ENCODE measurements at places on chromosomes 5 and 9.

DNA sequence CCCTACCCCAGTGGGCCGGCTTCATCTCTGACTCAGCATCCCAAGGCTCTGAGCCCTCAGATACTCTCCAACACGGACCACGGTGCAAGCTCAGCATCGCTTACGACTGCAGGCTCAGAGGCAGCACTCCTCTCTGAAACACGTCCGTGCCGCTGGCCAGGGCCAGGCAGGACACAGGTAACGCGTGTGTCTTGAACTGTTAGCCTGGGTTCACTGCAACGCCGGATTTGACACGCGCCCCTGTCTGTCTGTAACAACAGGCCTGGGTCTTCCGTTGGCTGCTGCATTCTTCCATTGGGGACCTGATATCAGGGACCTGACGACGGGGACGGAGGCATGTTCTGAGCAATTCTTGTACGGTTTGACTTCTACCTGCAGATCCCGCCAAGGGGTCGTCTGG is 6.4 kb downstream of the SLC6A3 start:
- no peak for DNase-seq

GRCh38 chr5:170571875-170572852 is 68.3 kb downstream of the KCNIP1 start:
- no peak for DNase-seq

DNA sequence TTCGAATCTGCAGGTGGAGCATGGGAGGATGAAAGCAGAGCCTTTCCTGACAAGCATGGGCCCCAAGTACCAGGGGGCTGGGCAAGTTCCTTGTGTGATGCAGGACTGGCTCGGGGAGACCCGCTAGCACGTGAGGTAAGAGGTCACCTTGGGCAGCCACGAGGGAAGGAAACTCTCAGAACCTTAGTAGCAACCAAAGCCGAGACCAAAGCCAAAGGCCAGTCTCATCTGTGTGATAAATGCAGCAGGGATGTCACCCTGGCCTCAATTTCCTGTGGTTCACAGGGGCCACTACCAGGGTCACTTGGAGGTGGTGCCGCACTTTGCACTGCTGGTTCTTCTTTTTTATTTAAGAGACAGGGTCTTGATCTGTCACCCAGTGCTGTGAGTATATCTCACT is 39.5 kb downstream of the PRRT1B start:
- no peak for DNase-seq

DNA sequence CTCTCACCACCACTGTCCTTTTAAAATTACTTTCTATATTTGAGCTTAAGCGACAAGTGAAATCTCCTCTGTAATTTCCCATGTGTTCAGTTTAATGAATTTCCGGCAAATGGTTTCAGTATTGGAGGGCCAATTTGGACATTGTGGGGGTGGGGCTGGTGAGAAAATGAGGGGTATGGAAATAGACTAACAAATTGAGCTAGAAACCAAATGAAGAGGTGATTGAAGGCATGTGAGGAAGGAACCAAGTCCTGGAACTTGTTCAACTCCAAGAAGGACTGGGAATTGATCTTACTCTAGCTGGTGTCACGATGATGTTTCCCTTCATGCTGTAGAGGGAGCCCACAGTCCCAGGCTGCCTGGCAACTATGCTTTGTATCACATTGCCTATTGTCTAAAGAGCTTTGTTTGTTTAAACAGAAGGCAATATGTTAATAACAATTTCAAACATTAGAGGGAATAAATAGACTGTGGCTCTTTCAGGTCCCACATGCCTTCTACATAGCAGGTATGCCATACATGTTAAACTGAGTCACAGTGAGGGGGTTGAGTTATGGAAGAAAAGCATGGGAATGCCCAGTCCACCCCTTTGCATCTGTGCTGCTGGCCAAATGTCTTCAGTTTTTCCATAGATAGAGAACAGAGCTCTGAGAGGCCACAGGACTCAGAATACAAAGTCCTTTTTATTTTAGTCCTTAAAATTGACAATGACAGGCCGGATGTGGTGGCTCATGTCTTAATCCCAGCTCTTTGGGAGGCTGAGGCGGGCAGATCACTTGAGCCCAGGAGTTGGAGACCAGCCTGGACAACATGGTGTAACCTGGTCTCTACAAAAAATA is 25.0 kb upstream of the MATR3 start:
- no peak for DNase-seq

GRCh38 chr9:135178498-135178897 is 91.0 kb downstream of the OLFM1 start:
- DNase-seq = no peak

GRCh38 chr9:25742256-25742655 is 64.0 kb upstream of the TUSC1 start:
- no peak for DNase-seq
